ENCODE measurements at places on chromosomes 7 and 10. TPM values are rescaled to one million over a fixed set of nuclear protein-coding genes. Genes with fewer than 3 reads are reported as not detected.

- peak; percentile 96 for DNase-seq
Observed at GRCh38 chr7:100489824-100490223, 6.1 kb downstream of the NYAP1 start.

- DNase-seq: no peak
Observed at GRCh38 chr10:5404208-5405041, at the start of gene TUBAL3. Gene TUBAL3 (minus strand): TSS chr10:5404828. CDS start chr10:5404792, 36 bp downstream.

Gene MMRN2
- total RNA-seq: 0.56 TPM

DNA sequence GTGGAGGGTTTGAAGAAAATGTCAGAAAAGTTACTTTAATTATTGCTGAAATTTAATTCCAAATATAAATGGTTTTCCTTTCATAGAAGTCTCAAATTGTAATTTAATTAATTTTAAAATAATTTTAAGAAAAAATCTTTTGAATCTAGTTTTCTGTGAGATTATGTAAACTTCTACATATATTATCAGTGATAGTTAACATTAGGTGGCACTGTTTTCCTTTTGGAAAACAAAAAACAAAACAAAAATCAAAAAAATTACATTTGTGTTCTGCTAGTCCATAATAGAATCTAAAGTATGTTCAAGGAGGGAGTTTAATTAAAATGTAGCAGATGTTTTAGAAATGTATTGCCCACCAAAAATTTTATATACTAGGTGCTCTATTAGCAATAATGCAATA lies 1456.7 kb downstream of the REEP3 start:
- DNase-seq: no peak

Gene TWIST1
- total RNA-seq: 18.6 TPM
